ENCODE measurements at places on chromosomes 6 and 20.

- no peak for DNase-seq
Observed at GRCh38 chr6:136959471-136959891, 37.4 kb downstream of the SLC35D3 start.

- DNase-seq: peak; percentile 58
Observed at GRCh38 chr6:152206072-152206818, 398.8 kb downstream of the ESR1 start.

- DNase-seq: no peak
Observed at GRCh38 chr20:46994341-46994740, 99.7 kb downstream of the EYA2 start.

- peak; percentile 76 for DNase-seq
Observed at GRCh38 chr20:45041464-45042337, 59.2 kb downstream of the KCNS1 start.

DNA sequence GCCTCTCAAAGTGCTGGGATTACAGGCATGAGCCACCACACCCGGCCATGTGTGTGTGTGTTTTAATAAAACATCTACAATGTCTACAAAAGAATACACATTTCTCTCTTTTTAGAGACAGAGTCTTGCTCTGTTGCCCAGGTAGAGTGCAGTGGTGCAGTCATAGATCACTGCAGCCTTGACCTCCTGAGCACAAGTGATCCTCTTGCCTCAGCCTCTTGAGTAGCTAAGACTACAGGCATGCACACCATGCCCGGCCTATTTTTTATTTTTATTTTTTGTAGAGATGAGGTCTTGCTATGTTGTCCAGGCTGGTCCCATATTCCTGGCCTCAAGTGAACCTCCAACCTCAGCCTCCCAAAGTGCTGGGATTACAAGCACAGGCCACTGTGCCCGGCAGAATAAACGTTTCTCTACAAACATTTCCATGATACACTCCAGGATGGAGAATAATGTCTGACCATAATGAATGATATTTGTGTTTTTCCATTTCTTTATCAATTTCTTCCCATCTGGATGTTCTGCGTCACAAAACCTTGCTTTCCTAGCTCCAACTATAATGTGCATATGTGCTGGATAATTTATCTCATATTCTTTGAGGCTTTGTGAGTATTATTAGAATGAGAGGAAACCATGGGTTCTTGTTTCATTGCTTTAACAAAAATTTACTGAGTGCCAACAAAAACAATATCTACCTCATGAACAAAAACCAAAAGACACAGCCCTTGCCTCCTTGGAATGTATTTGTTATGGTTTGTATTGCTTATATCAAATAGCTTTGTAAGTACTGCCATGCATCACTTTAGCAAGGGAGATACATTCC, 28.6 kb upstream of the CCN2 start:
- peak; percentile 98 for DNase-seq

DNA sequence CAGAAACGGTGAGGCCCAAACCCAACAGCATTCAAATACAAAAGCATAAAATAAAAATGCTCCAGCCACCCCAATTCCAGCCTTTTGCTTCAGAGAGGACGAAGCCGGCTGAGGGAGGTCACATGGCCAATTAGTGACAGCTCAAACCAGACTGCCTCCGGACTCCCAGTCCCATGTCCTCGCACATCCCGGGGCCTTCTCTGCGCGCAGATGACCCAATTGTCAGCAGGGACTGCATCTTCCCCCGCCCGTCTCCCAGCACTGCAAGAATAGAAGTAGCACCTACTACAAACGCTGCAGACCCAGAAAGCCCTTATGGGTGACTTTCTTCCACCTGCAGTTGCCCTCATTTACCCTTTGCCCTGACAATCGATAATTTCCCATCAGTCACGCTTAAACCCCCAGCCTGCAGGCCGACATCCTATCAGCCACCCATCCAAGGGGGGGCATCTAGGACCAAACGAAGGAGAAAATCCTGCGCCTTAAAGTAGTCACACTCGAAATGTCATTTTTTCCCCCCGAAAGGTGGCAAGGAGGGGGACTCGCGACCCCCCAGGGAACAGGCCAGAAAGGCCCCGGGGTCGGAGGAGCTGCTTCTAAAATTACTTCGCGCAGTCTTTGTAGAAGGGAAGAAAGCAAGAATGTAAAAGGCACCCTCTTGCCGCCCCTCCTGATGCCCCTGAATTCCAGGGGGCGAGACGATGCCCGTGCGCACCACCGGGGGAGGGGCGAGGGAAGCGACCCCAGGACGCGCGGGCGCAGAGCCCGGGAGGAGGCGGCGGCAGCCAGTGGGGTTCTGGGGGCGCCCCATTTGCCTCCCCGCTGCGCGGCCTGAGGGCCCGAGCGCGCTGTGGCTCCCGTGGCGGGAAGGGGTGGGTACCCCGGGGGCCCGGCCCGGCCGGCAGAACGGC, 792 bp downstream of the SLC23A2 start:
- DNase-seq: peak; percentile 15

DNA sequence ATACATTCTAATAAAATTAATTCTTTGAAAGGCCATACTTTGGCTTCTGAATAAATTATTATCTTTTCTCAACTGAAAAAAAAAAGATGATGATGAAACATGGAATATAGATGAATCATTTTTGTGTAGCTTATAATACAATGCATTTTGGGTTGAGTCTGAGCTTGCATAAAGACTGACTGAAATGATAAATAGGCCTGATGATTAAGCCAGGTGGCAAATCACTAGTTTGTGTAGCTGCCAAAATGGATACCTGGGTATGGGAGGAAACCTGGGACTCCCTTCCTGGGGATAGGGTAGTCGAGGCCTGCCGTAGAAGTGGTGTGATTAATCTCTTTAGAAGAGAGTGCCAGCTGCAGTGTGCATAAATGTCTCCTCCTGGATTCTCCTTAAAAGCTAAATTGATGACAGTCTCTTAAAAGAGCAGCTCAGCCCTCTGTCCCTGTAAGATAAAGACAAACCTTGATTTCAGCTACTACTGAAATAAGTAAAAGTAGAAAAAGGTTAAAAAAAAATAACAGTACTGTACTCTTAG, 275.1 kb downstream of the GRIK2 start:
- no peak for DNase-seq
